T-helper 2 cell treated with Interferon-gamma antibody and Interleukin-4, amounts not matched to agents 100 ng/mL and 5 ng/mL, for 36 hours (primary cell): ENCODE measurements at places on chromosomes 3 and 15. TPM values are rescaled to one million over a fixed set of nuclear protein-coding genes. Genes with fewer than 3 reads are reported as not detected.

Gene HIGD2B
- total RNA-seq: 0.16 TPM in 1 of 2 replicates, not detected in the other

Gene PLA2G4B
- 8.6 and 11.1 TPM in 2 replicates for total RNA-seq

Gene ATP13A5
- total RNA-seq: not detected in 2 replicates

Gene KCTD6
- 8.7 and 10.7 TPM in 2 replicates for total RNA-seq

Gene SLC12A8
- total RNA-seq: 0.18 and 0.32 TPM in 2 replicates

Gene HTR3E
- total RNA-seq: not detected in 2 replicates
